ENCODE measurements at places on chromosomes 1 and 21.

DNA sequence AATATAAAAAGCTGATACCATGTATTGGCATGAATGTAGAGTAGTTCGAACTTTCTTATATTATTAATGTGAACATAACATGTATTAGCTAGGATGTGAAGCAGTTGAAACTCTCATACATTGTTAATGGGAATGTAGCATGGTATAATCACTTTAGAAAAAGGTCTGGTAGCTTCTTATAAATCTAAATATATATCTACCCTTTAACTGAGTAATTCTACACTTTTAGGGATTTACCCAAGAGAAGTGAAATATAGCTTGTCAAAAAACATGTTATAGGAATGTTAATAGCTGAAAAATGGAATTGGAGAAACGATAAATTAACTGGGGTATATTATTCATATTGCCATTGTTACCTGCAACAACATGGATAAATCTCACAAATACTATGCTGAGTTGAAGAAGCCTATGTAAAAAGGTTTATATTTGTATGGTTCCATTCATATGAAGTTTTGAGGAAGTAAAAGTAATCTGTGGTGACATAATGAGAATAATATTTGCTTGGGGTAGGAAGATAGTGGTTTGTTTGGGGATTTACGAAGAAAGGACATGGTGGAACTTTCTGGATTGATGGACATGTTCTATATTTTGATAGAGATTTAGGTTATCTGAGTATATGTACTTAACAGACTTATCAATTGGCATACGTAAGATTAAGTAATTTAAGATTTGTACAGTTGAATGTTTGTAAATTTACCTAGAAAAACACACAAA lies 76.6 kb downstream of the MAST2 start:
- DNase-seq = no peak

DNA sequence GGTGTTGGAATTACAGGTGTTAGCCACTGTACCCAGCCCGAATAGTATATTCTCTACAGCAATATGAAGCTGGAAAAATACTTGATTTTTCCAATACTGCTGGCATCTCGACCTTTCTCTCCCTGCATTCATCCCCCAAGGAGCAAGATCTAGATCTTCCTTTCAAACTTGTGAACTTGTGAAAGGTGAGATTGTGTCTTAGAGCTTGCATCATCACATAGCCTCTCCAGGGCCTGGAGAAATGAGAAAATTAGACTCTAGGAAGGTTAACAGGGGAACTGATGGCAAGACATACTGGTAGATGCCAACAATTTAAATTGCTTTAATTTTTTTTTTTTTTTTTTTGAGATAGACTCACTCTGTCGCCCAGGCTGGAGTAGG lies 2.1 kb downstream of the PRUNE1 start:
- no peak for DNase-seq

DNA sequence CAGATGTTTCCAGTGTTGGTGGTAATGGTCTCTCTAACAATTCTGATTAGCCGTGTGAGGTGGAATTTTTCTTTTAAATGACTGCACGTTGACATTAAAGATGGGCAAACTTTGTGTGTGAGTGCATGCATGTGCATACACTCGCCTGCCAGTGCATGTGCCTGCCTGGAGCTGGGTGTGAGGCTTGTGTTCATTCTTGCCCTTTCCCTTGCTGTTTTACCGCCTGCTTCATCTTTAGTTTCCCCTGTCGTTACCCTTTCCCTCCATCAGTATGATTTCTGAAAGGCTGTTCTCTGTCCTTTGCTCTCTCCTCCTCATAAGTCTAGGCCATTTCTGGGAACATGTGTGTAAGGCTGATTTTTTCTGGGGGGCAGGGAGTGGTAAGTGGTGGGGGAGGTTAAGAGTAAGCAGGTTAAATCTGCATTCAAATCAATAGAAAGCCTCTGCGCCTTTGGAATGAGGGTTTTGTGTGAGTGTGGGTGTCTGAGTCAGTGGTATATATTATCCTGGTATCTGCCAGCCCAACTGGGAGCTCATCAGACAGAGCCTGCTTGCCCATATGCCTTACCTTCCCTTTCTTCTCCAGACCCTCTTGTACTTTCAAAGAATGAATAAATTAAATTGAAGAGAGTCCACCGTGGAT lies 112.5 kb downstream of the PBX1 start:
- DNase-seq = no peak

DNA sequence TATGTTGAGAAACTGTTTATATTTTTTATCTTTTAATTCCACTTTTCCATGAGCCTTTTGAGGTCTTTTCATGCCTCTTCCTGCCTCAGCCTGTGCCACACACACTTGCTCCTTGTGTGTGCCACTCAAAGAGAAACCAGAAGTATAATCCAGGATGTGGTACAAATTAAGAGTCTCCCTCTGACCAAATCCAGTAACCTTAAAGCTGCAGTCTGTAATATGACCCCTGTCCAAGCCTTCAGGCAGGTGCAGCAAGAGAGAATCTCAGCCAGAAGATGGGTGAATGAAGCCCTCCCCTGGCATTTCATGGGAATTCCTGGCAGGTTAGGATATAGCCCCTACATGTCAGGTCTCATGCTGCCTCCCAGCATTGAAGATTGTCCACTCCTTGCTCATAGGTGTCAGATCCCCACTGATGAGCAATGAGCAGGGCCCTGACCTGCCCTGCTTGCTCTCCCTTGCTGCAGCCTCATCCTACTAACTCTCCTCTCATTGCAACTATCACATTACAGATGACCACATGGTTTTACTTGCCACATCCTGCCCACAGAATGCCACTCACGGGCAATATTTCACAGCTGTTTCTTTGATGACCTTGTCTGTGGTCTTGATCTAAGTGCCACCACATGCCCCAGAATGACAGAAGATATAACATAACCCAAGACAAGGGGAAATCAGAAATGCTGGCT lies 169.3 kb downstream of the SEC16B start:
- DNase-seq = no peak

- DNase-seq = no peak
Observed at GRCh38 chr1:8162168-8162567, 136.1 kb upstream of the ERRFI1 start.

- peak; percentile 63 for DNase-seq
Observed at GRCh38 chr21:36479415-36480402, at the start of gene CLDN14. Gene CLDN14, minus strand, starts transcription at chr21:36480122. Its CDS starts 18,427 bp downstream, at chr21:36461695.

GRCh38 chr1:62735491-62736171 lies 47.4 kb upstream of the DOCK7 start:
- DNase-seq = no peak

GRCh38 chr1:84668185-84668584 lies 22.1 kb downstream of the SSX2IP start:
- DNase-seq = no peak

DNA sequence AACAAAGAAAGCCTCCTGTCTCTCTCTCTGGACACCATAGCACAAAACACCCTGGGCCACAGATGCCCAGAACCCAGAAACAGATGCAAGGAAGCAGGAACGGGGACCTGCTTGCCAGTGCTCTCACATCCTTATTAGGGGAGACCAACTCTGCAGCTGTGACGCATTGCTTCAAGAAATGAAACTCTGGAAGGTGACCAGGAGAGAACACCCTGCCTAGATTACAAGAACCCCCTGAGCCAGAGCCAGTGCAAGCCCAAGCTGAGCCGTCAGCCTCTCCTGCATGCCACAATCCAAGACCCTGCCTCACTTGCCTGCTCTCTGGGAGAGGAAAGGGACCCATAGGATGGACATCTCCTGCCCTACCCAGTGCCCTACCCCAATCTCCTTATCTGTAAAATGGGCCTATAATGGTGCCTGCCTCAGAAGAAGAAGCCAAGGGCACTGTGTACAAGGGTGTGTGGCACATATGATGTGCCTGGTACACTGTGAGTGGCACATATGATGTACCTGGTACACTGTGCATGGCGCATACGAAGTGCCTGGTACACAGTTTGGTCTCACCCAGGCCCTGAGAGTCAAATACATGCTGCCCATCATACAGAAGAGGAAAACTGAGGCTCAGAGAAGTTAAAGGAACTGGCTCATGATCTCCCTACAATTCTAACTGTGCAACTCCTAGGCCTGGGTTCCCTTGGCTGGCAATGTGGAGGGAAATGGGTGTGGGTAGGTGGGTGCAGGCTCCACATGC lies 16.8 kb upstream of the FAM131C start:
- no peak for DNase-seq

GRCh38 chr1:182633657-182634281 lies 29.6 kb upstream of the RGS16 start:
- no peak for DNase-seq

- DNase-seq = no peak
Observed at GRCh38 chr21:32346951-32347350, 45.9 kb downstream of the URB1 start.

DNA sequence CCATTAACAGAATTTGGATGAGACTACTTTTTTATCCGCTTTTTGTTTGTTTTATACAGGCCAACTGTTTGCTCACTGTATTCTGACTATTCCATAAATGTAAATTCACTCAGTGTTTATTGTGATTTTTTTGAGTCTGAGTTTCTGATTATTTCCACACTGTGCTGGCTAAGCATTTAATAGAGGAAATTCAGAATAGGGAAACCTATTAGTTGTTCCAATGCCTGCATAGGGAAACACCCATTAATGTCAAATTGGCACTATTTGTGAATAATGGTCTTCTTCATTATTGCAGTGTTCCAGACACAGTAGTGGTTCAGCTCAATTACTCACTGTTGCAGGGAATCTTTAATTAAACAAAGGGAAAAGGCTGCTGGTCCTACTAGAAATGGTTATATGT lies 174.7 kb upstream of the SGIP1 start:
- no peak for DNase-seq

DNA sequence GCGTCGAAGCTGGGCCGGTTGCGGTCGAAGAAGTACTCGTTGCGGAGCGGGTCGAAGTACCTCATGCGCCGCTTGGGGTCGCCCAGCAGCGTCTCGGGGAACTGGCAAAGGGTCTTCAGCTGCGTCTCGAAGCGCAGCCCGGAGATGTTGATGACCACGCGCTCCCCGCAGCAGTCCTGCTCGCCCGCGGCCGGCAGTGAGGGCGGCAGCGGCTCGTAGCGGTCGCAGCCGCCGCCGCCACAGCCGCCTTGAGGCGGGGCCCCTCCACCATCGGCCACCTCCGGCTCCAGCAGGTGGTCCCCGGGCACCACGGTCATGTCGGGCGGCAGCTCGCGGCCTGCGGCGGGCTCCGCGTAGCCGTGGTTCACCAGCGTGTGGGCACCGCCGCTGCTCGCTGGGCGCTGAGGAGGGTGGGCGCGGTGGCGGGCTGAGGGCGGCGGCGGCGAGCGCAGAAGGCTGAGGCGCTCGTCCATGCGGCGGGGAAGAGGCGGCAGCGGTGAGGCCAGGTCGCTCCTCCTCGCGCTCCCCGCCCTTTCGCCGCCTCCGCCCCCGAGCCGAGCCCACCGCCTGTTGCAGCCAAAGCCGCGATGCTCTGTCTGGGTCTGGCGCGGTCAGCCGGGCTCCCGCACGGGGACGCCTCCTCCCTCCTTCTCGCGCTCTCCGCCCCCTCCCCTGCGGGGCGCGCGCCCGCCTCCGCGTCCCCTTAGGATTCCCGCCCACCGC lies at the start of gene KCNA3:
TSS of gene KCNA3 (minus strand) at position 604 of the 723 bp plus-strand sequence. CDS start at position 473, 131 bp downstream.
- DNase-seq = peak; percentile 46

DNA sequence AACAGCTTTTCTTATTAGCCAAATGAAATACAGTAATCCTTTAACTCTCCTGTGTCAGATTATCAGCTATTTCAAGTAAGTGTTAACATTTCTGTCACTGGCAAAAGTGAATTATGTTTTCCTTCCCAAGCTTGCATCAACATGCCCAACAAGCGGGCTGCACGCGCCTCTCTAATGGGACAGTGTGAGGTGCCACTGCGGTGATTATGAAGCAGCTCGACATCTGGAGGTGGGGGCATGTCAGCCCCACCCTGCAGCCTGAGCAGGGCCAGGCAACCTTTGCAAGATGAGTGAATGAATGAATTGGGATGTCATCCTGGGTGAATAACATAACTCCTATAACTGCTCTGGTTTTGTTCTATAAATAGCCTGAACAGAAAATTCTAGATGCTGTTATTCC lies 301.4 kb downstream of the ZNF326 start:
- DNase-seq = no peak

GRCh38 chr1:179547021-179547535 lies 28.7 kb downstream of the NPHS2 start:
- no peak for DNase-seq

DNA sequence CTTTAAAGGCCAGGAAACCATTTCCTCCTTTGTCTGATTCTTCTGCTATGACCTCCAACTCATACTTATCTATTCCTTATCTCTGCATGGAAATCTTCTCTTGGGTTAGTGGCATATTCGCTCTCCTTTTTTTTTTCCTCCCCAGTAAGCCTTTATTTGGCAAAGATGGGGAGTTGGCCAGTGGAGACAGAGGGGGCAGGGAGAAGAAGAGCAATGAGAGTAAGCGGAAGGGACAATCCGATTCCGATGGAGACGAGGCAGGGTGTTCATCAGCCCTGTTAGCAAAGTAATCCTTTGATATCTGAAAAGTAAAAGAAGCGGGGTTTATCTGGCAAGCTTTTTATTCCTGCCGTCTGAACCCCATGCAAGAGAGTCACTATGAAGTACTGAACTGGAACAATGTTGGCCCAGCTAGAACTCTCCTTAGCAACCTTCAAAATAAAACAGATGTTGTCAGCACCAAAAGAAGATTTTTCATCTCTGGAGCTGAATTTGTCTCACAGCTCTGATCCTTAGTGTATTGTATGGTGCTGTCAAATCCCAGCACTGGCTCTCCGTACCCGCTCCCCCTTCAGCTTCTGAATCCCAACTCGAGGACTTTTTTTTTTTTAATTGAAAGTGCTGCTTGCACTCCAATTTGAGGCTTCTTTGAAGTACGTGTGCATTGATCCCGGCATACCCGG lies 40.9 kb downstream of the PTGFRN start:
- no peak for DNase-seq

- DNase-seq = no peak
Observed at GRCh38 chr1:159122005-159122621, 45.5 kb upstream of the AIM2 start.

- DNase-seq = no peak
Observed at GRCh38 chr1:182246783-182247182, 144.8 kb downstream of the GLUL start.

DNA sequence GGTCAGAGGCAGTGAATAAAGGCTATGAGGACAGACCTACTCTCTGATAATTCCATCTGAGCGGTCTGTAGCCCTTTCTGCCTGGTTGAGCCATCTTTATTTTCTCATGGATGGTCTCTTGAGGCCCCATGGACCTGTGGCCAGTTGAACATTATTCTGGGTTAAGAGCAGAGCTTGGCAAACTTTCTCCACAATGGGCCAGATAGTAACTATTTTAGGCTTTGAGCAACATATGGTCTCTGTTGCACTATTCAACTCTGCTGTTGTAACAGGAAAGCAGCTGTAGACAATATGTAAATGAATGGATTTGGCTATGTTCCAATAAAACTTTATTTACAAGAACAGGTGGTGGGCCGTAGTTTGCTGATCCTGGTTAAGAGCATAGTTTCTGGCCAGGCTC lies 62.7 kb downstream of the KAZN start:
- peak; percentile 70 for DNase-seq

GRCh38 chr1:47201179-47201578 lies 11.3 kb upstream of the PDZK1IP1 start:
- DNase-seq = no peak

DNA sequence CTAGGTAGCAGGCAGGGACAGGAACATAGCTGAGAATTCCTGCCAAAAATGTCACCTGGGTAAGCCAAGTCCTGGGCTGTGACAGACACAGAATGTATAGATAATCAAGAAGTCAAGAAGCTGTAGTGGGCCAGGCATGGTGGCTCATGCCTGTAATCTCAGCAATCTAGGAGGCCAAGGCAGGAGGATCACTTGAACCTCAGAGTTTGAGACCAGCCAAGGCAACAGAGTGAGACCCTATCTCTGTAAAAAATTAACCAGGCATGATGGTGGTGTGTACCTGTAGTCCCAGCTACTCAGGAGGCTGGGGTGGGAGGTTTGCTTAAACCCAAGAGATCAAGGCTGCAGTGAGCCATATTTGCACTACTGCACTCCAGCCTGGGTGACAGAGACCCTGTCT lies 3.3 kb upstream of the ALG14 start:
- DNase-seq = no peak

- DNase-seq = no peak
Observed at GRCh38 chr1:2637442-2638145, 4.8 kb upstream of the MMEL1 start.
